ENCODE measurements at places on chromosomes 6 and 20. TPM values are rescaled to one million over a fixed set of nuclear protein-coding genes. Genes with fewer than 3 reads are reported as not detected.

The LTA gene
- total RNA-seq = not detected

The WFDC10B gene
- total RNA-seq = not detected

The TGM3 gene
- total RNA-seq = not detected

The LATS1 gene
- total RNA-seq = 7.5 TPM

The PPP1R16B gene
- 0.14 TPM for total RNA-seq

The DLK2 gene
- total RNA-seq = 5.1 TPM

The CCDC170 gene
- 0.16 TPM for total RNA-seq

The MEI4 gene
- not detected for total RNA-seq

The ECT2L gene
- not detected for total RNA-seq

All from A549 treated with GW870086 at 1 μM for 4 hours (cell line).